ENCODE measurements at places on chromosomes 2 and 18.

- DNase-seq: no peak
Observed at GRCh38 chr18:63195326-63196159, 124.0 kb downstream of the BCL2 start.

DNA sequence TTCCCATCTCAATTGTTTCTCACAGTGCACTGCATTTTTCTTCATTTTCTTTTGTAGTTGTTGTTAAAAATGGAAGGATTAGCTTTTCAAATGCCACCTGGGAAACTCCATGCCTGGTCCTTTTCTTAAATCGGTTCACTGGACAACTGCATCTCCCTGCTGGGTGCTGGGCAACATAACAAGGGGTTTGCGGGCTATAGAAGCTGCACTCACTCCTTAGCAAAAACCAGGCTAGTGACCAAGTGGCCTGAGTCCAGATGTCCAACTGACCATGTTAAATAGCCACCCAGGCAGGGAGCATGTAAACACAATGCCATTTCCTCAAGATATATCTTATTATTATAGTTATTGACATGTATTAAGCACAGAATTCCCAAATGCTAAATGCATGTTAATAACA lies 264.9 kb downstream of the ICOS start:
- no peak for DNase-seq

- DNase-seq: no peak
Observed at GRCh38 chr2:65379721-65380171, 52.7 kb downstream of the SPRED2 start.

DNA sequence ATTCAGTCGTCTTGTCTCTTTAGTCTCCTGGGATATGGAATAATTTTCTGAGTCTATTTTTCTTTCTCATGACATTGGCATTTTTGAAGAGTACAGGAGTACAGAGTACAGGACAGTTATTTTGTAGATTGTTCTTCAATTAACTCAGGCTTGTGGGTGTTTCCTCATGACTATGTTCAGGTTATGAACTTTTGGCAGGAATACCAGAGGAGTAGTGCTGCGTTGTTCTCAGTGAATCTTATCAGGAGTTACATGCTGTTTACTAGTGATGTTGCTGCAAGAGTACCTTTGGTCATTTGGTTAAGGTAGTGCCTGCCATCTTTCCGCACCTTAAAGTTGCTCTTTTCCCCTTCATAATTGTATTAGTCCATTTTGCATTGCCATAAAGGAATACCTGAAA lies 41.3 kb upstream of the AGFG1 start:
- no peak for DNase-seq

GRCh38 chr2:2869553-2869952 lies 508.1 kb downstream of the EIPR1 start:
- DNase-seq: no peak

DNA sequence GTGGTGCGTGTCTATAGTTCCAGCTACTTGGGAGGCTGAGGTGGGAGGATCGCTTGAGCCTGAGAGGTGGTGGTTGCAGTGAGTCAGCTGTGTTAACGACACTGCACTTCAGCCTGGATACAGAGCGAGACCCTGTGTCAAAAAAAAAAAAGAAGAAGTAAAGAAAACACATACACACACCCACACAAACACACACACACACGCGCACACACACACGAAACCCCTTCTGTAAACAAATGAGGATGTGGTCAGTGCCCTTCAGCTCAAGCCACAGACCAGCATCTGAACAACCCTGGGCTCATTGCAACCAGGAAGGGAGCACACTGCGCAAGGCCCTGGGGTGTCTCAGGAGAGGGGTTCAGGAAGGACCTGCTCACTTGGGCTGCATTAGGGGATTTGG lies 47.9 kb upstream of the KCNF1 start:
- no peak for DNase-seq

GRCh38 chr2:238346544-238346943 lies 26.2 kb downstream of the TRAF3IP1 start:
- no peak for DNase-seq

DNA sequence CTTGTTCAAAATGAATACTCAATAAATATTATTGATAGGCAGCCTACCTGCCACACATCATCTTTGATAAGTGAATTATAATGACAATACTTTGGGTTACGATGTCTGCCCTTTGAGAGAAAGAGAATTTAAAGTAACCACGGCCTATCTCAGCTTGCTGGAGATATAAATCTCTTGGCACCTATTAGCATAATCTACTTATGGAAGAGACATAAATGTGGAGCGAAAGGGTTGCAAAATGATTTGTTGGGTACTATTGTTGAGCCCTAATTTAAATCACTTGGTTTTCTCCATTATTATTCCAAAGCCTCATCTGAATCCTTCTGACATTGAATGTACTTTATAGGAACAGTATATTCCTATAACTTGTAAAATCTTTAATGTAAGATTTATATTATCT lies 520.1 kb downstream of the DPP10 start:
- no peak for DNase-seq

DNA sequence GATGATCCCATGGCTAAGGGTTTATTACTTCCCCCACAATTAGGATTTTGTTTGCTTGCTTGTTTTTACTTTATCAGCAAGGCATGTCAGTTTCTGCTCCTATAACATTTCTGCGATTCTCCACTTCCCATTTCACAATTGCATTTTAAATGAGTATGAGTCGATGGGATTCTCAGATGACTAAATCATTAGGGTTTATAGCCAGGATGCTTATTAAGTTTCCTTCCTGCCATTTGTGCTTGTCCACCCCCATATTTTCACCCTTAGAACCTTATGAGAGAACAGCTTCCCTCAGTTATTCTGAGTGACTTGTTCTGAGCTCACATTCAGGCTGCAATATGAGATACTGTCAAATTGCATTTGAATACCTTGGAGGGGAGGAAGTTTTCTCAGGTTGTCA lies 37.9 kb upstream of the C1GALT1C1L start:
- DNase-seq: no peak

GRCh38 chr2:235162082-235162836 lies 210.4 kb downstream of the SH3BP4 start:
- no peak for DNase-seq

- no peak for DNase-seq
Observed at GRCh38 chr18:55489034-55489986, 98.7 kb downstream of the TCF4 start.

GRCh38 chr2:18384242-18384641 lies 176.2 kb downstream of the RDH14 start:
- no peak for DNase-seq

DNA sequence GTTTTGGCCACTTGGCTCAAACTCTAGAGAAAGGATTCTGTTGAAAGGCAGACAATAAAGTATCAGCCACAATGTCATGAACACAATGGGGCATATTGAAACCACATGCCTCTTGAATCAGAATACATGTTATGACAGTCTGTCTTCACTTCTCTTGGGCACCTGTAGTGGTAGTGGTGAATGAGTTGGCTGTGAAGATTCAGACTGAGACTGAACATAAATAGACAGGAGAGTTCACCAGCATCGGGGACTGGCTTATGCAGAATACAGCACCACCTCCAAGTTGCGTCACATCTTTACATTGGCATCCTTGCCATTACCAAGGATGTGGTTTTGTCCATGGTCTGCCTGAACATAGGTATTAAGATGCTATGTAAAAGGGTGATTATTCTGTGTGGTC lies 336.8 kb downstream of the MYCN start:
- DNase-seq: no peak

DNA sequence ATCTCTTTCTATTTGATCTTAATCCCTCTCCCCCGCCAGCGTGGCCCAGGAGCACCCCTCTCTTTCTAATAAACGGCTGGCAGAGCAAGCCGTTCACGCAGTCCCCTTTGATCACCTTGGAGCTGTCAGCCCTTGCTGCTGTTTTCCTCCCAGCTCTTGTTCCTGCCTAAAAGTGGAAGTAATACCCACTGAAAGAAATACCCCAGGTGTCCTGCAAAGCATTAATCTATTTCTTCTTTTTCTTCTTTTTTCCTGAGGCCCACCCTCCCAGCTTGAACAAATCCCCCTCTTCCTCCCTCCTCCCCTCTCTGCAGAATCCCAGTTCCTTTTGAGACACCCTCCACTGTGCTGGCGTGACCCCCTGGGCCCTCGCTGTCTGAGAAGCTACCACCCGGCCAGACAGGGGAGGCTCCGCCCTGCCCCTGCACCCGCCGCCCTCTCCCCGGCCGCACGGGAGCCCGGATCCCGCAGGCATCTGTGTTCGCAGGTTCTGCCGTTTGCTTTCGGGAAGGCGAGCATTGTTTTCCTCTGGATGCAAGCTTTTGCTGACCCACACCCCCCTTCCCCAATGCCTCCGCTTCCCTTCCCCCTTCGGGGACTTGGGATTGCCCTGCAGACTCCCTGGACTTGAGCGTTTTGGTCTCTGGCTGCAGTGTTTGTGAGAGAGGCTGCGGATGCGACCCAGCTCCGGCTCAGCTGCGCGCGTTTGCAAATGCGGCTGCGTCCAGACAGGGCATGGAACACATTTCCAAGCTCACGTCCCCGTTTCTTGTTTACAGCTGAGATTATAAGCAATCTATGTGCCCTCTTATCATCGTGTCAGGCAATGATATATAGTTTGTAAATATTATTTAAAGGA lies 631.5 kb downstream of the NYAP2 start:
- DNase-seq: no peak

- no peak for DNase-seq
Observed at GRCh38 chr18:64799376-64799775, 650.5 kb upstream of the LINC00305 start.

- DNase-seq: no peak
Observed at GRCh38 chr2:113818382-113818951, 62.0 kb upstream of the SLC35F5 start.

DNA sequence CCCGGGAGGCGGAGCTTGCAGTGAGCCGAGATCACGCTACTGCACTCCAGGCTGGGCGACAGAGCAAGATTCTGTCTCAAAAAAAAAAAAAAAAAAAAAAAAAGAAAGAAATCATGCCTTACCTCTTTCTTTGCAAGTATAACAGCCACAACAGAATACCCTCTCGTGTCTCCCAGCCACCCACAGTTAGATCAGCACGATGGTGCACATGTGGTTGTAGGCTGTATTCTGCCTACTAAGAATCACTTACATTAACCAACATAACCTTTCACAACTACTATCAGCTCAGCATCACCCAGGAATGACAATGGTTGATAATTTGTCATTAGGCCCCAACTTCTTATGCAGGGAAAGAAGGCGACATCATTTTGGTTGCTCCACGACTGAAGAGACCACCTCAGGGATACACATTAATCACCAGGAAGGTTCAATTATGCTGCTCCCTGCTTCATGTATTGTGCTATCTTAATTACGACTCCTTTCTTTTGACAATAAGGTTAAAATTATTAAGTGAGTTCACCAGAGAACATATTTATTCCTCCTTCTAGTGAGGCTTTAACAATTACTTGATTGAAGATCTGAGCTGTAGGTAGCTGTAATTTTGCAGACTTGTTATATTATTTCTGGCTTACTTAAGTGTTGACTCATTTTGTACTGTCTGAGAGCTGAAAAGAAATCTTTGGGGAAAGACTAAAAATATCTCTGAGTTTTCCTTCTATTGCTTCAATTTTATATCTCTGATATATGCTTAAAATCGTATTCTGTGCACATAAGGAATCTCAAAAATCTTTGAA lies 120.1 kb downstream of the LRP1B start:
- DNase-seq: no peak

- no peak for DNase-seq
Observed at GRCh38 chr18:9825571-9826073, 60.2 kb upstream of the TXNDC2 start.

GRCh38 chr2:219985017-219985416 lies 357.6 kb downstream of the SLC4A3 start:
- DNase-seq: no peak

- DNase-seq: no peak
Observed at GRCh38 chr2:169656164-169656563, 38.0 kb downstream of the CFAP210 start.

GRCh38 chr18:10842861-10843260 lies 306.5 kb downstream of the PIEZO2 start:
- DNase-seq: no peak

DNA sequence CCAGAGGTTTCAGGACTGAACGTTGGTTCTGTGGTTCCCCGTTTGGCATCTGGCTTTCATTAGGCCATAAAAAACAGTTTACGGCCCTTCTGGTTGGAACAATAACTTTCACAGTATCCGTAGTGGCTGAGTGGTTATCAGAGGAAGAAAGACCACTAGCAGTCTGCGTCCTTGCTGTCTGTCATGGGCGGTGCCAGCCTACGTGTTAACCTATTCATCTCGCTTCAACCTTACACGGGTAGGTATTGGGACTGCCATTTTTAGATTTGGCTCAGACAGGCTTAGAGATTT lies 42.6 kb upstream of the ROCK2 start:
- no peak for DNase-seq

DNA sequence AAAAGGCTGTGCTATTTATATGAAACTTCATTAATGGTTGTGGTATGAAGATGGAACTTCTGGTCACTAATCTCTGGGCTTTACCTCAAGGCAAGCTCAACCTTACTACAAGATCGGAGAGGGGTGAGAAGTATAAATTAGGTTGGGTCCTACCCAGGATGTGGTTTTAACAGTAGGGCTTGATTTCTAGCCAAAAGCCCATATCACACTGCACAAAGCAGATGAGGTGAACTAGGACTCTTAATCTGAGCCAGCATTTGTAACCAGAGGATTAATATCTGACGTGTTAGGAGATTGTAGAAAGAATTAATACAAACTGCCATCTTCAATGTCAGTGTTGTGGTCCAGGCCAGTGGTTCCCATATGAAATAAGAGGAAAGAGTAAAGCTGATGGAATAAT lies 86.4 kb upstream of the RGPD4 start:
- no peak for DNase-seq

DNA sequence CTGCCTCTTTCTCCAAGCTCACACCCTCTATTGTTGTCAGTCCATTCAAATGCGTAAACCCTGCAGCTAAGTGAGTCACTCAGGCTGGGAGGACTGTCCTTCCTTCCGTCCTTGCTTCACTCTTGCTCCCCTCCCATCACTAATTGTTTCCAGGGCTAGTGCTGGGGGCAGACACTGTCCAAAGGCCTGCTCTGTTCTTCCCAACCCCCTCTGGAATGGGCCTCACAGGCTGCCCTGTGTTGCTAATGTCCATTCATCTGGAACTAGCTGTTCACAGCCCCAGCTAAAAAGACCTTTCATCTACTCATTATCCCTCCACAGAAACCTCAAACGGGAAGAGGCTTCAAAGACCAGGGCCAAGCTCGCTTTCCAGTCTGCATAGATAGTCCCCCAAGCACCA lies 31.9 kb upstream of the NRP2 start:
- no peak for DNase-seq
